NCI-H2171 (cell line): ENCODE measurements at places on chromosomes 11 and 22.

DNA sequence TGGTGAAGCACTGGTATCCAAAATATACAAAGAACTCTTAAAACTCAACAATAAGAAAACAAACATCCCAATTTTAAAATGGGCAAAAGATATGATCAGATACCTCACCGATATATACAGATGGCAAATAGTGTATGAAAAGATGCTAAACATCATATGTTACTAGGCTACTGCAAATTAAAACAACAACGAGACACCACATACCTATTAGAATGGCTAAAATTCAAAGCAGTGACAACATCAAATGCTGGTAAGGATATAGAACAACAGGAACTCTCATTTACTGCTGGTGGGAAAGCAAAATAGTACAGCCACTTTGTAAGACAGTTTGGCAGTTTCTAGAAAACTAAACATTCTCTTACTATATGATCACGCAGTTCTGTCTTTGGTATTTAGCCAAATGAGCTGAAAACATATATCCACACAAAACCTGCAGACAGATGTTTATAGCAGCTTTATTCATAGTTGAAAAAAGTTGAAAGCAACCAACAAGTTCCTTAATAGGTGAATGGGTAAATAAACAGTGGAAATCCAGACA is 38.5 kb downstream of the SIK3 start:
- DNase-seq, result no peak

DNA sequence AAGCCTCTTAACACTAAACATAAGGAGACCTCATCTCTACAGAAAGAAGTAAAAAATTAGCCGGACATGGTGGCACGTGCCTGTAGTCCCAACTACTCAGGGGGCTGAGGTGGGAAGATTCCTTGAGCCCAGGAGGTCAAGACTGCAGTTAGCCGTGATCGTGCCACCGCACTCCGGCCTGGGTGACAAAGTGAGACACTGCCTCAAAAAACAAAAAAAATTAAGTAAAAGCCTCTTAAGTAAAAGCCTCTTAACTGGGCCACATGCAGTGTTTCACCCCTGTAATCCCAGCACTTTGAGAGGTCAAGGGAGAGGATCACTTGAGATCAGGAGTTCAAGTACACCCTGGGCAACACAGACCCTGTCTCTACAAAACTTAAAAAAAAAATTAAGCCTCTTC is 25.7 kb downstream of the CELF1 start:
- no peak for DNase-seq

GRCh38 chr22:29782061-29782845 is 15.1 kb downstream of the UQCR10 start:
- DNase-seq, result no peak

- DNase-seq, result no peak
These were observed 3.3 kb downstream of the PITPNM1 start for GRCh38 chr11:67501854-67502253.

DNA sequence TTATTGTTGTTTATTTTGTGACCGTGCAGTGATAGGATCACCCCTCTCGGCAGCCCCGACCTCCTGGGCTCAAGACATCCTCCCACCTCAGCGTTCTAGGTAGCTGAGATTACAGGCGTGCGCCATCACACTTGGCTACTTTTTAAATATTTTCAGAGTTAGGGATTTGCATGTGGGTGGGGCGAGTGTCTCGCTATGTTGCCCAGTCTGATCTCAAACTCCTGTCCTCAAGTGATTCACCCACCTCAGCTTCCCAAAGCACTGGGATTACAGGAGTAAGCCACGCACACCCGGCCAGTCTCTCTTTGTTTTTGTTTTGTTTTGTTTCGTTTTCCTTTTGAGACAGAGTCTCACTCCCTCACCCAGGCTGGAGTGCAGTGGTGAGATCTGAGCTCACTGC is 1.2 kb upstream of the INTS5 start:
- DNase-seq, result no peak

GRCh38 chr11:59791639-59792038 is 18.9 kb downstream of the MRPL16 start:
- no peak for DNase-seq

DNA sequence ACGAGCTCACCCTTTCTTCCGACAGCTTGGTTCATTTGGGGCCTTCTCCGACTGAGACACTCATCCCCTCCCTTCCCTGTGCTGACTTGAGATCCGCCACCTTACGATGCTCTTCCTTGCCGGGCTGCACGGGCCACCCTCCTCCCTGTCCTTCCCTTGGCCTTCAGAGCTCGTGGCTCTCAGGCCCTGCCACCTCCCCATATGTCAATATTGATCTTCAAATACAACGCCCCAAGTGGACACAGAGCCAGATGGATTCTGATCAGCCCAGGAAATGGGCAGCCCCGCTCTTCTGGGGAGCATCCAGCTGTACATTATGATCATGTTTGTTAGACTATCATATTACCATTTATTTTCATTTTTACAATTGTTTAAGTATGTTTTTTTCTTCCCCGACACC is 812.8 kb downstream of the TBC1D22A start:
- no peak for DNase-seq

DNA sequence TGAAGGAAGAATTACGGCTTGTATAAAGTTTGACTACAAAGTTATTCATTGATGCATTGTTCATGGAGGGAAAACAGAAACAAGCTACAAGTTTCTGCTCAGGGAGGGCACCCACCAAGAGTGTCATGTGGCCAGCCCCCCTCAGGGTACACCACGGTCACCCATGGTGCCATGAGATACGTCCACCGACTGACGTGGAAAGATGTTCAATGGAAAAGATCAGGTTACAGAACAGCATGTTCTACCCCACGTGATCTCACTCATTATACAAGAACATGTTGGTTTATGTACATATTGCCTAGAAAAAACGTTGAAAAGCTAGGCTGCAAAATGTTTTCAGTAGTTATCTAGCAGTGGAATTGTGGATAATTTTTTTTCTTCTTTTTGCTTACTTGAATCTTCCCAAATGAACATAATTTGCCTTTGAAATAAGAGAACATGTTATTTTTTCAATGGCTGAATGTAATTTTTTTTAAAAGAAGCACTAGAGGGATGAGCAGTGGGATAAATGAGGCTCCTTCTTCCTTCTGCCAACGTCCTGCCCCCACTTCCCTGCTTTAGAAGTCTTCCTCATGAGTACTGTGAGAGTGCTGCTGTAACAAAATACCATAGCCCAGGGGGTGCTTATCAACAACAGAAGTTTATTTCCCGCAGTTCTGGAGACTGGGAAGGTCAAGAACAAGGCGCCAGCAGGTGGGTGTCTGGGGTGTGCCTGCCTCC is 22.5 kb downstream of the RCN1 start:
- DNase-seq, result peak; percentile 99

DNA sequence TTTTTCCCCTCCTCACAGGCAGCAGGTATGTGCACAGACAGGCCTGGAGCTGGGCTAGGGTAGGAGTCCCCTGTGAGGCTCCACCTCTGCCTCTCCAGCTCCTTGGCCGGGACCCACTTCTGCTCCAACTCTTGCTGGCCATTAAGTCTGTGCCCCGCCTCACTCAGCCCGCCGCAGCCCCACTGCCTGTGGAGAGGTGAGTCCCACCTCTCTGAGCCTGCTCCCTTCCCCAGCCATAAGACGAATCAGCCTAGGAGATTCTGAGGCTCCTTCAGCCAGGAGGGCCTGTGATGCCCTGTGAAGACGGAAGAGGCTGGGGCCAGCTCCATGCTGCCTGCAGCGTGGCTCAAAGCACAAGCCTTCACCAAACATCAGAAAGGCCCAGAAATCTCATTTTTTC is 23.0 kb downstream of the TSKU start:
- DNase-seq, result no peak

DNA sequence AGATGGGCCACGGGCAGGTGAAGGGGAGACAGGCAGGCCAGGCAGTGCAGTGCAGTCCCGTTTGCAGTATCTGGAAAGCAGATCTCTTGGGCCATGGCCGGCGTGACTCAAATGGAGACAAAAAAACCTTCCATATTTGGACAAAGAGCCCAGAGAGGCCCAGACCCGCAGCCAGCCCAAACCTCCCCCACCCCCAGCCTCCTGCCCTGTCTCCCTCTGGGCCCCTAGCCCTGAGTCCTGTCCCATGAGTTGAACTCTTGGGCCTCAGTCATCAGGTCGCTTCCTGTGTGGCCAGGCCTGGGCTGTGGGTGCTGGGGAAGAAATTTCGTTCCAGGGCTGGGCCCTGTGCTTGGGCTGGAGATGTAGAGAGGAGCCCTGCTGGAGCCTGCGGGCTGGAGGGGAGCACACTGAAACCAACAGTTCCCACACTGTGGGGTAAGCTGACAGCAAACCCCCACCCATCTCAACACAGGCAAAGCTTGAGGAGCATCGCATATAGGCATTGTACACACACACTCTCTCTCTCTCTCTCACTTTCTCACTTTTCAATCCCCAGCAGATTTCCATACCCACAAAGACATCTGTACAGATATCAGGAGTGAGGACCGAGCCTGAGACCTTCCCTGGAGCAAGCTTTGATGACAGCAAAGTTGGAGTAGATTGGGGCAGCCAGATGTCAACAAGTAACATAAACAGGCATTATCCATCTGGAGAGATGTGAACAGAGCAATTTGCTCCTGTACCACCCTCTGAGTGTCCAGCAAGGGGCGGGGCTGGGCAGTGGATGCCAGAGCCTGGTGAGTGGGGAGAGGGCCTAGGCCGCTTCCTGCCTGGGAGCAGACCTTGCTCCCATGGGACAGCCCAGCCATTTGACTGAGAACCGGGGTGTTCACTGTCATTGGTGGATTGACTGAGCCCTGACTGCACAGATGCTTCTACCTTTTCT is 17.2 kb downstream of the ARHGEF17 start:
- DNase-seq, result peak; percentile 92

GRCh38 chr22:30170129-30170528 is 76.4 kb downstream of the LIF start:
- no peak for DNase-seq

DNA sequence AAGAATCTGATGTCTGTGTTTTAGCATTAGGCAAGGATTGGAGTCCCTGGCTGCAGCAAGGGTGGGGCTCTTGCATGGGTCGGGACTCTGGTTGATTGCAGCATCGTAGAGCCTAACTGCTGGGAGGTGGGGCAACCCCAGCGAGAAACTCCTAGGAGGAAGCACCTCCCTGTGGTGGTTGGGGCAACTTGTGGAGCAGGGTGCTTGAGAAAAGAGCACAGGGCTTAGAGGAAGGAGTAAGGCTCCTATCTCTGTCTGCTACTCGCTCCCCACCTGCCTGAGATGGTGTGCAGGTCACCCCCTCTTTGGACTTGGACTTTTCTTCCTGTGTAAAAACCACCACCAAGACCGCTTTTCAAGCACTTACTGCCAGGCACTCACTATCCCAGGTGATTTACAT is 15.6 kb downstream of the SREBF2 start:
- DNase-seq, result no peak

DNA sequence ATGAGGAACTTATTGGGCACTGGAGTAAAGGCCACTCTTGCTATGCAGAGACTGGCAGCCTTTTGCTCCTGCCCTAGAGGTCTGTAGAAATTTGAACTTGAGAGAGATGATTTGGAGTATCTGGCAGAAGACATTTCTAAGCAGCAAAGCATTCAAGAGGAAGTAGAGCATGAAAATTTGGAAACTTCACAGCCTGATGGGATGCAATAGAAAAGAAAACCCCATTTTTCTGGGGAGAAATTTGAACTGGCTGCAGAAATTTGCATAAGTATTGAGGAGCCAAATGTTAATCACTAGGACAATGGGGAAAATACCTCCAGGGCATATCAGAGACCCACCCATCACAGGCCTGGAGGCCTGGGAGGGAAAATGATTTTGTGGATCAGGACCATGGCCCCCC is 29.9 kb upstream of the CD44 start:
- no peak for DNase-seq

- DNase-seq, result no peak
These were observed 118.2 kb upstream of the OR9Q1 start for GRCh38 chr11:57905439-57905838.

DNA sequence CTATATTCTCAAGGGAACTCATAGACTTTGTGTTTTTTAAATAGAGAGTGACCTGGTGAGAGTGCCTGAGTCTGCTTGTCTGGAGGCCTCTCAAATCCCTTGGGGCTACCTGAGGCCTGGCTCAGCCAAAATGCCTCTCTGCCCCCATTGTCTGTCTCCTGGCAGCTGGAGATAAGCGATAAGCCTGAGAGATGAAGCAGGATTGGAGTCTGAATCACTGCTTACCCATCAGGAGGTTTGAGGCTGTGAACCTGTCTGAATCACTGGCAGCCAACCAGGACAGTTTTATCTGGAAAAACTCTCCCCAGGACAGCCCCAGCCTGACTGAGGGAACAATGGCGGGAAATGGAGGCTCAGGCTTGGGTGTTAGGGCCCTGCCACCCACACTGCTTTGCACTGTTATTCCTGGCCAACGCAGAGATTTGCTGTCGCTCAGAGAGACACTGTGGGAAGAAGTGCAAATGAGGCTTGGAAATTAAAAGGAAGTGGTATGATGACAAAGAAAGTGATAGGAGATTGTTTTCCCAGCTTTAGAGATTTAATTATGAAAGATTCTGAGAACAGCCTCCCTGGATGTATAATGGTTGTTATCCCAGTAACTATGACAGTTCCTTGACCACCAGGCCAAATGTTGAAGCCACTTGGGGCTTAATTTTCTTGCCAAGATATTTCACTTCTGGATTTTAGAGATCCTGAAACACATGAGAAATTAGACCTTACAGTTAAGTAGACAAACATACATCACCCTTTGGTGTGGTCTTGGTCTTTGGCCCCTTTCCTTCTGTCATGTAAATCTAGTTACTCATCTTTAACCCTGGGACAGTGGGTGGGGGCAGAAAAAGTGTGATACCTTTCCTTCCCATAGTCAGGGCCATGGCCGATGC is 102.1 kb downstream of the RASSF10 start:
- DNase-seq, result no peak
